ENCODE measurements at places on chromosomes 7 and 10. TPM values are rescaled to one million over a fixed set of nuclear protein-coding genes. Genes with fewer than 3 reads are reported as not detected.

AOC1 gene
- 0.32 TPM for total RNA-seq

GRCh38 chr10:118278649-118279048, 63.5 kb downstream of the FAM204A start:
- no peak for DNase-seq

VIPR2 gene
- total RNA-seq: 2.0 TPM

HOXA4 gene
- total RNA-seq: 1.0 TPM

- DNase-seq: no peak
These were observed 13.4 kb upstream of the DENND2A start for GRCh38 chr7:140654109-140654387.

DNA sequence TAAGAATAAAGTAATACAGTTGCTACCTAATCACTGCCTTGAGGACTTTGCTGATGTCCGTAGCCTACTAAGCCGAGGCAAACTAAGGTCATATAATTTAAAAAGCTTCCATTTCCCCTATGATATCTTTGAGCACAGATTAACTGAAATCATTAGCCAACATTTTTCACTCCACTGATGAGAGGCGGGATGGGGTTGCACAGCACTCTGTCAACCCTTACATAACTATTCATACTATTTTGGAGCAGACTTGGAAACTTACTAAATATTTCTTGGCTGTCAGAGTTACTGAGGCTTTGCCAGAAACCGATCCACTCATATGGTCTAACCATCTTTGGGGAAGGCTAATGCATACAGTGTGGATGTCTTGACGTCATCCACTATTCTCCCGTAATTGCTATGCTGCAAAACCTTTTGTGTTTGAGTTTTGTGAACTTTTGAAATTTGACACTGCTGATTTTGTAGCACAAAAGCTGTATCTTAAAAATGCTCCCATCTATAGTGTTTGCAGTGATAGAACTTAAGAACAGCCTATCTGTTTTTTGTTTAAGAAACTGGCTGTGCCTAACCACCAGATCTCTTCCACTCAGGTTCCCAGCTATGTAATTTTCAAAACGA, 248.7 kb downstream of the TSPAN12 start:
- no peak for DNase-seq

DNA sequence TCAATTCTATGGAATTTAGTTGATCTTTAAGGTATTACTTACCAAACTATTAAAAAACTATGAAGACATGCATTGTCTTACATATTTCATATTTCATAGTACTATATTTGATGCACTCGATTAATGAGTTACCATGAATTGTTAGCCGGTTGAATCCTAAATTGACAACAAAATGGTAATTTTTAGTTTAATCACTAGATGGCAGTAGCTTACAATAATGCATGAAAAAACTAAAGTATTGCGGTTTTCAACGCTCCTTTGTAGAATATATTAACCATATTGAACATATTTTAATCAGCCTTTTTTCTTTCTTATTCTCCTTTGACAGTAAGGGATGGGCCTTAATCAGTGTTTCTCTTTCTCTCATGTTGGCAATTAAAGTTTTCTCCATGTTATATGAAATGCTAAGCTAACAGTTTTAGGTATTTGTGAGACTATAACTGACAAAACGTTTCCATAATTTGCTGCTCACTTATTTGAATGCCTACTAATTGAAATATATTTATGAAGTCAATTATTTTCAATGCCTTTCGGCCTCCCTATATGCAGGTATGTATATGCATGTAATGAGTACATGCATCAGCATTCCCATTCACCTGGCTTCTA, 48.5 kb upstream of the ARL4A start:
- DNase-seq: no peak

DNA sequence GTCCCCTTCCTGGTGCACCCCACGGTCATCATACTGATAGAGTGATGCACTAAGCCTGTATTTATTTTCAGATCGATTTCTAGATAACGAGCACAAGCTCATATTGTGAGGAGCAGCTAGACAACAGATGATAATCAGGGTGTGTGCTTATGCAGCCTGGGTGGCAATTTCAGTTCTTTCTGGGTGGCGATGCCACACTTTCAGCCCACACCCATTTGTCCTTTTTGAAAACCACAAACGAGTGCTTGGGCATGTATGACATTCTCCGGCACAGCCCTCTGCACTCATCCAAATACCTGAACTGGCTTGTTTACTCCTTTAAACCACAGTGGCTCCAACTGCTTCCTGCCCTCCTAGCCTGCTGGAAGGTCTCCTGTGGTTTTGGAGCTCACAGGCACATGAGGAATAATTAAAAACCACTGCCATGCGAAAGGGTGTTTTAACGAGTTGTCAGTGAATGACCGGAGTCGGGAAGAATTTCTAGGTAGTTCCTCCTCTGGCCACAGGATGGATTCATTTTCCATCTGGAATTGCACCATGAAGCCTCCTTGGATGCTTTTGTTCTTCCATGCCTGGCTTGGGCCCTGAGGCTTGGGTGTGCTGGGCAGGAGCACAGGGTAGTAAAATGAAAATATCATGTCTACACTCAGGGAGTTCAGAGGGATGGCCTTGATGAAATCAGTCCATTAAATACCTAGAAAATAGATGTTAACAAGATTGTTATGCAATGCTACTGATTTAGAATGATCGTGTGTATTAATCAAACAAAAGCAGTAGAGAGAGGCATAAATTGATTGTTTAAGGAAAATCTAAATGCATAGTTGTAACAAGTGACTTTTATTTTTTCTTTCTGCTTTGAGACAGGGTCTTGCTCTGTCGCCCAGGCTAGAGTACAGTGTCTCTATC, 52.4 kb upstream of the ITGB1 start:
- DNase-seq: no peak

- no peak for DNase-seq
These were observed 43.4 kb downstream of the EBLN1 start for GRCh38 chr10:22174442-22174841.

- no peak for DNase-seq
These were observed 2.1 kb downstream of the GIGYF1 start for GRCh38 chr7:100691676-100692577.

- DNase-seq: no peak
These were observed 26.2 kb downstream of the KAZALD1 start for GRCh38 chr10:101087965-101088364.

ACTA2 gene
- 3,971 TPM for total RNA-seq

GRCh38 chr10:17101257-17101909, 28.2 kb downstream of the CUBN start:
- DNase-seq: no peak

Data from urinary bladder (tissue), 4 donors.